ENCODE measurements at places on chromosomes 6 and 20.
A peak's percentile ranks its signal among the peaks of the same experiment; 100 is the strongest.

DNA sequence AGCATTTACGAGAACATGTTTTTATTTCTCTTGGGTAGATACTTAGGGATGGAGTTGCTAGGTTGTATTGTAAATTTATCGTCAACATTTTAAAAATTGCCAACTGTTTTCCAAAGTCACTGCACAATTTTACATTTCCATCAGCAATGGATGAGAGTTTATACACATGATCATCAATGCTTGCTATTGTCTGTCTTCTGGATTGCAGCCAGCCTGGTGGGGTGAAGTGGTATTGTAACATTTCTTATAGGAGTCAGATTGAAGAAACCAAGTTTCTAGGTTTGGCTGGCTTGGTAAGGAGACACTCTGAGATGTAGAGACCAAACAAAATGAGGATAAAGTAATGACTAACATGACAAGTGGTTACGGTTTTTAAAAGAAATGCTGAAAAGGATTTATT, 57.1 kb upstream of the HDDC2 start:
- DNase-seq = no peak

DNA sequence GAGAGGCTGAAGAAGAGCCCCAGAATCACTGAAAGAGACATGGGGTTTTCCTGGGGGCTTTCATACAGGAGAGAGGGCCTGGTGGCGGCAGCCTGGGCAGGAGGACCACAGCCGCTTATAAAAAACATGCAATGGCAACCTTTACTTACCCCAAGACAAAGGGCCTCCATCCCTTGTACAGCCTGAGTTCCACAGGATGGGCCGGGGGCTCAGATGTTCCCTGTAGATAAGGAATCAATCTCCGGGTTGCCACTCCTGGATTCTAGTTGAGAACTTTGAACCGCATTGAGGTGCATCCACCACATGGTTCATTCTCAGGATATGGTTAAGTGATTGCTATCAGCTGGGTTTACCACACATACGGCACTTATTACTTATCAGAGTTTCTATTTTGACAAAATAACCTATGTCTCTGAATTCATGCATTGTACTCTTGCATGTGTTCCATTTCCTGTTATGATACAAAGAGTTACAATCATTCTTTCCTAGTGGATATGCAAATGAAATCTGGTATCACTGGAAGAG, 677.6 kb downstream of the KIF16B start:
- no peak for DNase-seq

DNA sequence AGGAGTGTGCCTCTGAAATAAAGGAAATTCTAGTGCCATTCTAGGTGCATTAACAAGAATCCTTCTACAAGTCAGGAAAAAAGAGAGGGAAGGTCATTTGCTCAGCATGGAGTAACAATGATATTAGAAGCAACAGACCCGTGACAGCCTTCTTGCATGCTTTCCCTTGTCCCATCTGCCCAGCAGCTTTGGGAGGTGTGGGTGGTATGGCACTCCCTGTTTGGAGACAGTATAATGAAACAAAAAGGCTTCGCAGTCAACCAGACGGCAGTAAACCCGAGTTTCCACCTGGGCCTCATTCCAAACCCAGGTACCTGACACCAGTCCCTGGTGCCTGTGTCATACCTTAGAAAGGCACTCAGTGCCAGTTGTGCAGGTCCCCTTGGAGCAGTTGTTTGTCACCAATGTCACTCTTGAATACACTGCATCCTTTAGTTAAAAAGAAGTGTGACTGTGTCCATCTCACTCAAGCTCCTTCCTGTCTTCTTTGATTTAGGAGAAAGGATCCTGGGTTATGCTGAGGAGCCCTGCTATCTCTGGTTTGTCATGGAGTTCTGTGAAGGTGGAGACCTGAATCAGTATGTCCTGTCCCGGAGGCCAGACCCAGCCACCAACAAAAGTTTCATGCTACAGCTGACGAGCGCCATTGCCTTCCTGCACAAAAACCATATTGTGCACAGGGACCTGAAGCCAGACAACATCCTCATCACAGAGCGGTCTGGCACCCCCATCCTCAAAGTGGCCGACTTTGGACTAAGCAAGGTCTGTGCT, 14.7 kb downstream of the STK35 start:
- no peak for DNase-seq

DNA sequence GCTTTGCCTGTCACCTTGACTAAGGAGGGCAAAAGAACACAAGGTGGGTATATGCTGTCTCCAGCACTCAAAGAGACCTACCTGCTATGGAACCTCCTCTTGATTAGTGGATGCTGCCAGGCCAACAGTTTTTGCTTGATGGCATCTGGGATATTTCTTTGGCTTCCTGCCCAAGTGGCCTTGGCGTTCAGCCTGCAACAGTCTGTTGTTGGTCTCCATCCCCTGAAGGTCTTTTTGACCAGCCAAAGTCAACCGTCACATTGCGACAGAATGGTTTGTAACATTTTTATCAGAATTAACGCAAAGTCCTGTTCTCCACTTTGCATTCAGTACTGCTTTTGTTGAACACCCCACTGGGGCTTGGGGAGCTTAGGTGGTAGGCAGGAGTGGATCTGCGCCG, 37.1 kb downstream of the SERPINB1 start:
- DNase-seq = no peak

GRCh38 chr6:99746261-99746895, 139.7 kb downstream of the PRDM13 start:
- DNase-seq = peak; percentile 7

- DNase-seq = no peak
Observed at GRCh38 chr6:85479208-85479607, 29.3 kb downstream of the NT5E start.

DNA sequence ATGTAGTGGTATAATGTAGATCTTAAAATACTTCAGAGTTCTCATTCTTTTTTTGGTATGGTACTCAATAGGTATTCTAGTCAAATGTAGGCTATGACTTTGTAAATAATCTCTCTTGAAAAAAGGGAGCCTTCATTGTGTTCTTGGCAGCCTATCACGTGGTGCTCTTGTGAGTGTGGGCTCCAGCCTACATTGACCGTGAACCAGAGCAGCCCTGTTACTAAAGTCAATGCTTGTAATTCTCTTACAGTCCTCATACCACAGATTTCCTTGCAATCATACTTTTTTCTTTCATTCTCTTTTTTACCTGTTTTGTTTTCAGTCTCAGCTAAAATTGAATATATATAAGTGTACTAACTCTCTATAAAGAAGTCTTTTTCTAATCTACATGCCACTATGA, 31.1 kb downstream of the ARID1B start:
- DNase-seq = no peak

DNA sequence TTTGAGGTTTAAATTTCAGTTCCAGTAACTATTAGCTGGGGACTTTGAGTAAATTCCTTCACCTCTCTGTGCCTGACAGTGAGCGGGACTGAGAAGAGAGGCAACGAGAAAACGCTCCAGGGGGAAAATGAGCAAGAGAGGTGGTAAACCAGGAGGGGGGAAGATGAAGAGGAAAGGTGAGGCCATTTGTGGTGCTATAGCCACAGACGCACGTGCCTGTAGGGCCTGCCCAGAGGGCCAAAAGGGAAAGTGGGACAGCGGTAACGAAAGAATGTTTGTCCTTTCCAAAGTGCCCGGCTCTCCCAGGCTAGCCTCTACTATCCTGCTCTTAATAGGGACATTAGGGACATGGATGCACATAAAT, 99.2 kb downstream of the BMP7 start:
- DNase-seq = no peak

DNA sequence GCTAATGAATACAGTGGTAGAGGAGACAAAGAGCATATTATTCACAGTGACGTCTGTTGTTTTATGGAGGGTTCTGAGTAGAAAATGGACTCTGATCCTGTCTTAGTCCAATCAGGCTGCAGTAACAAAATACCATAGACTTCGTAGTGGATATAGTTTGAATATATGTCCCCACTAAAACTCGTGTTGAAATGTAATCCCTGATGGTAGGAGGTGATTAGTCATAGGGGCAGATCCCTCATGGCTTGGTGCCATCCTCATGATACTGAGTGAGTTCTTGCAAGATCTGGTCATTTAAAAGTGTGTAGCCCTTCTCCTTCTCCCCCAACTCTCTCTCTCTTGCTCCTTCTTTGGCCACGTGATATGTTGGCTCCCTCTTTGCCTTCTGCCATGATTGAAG, 82.5 kb downstream of the CD83 start:
- no peak for DNase-seq

- DNase-seq = no peak
Observed at GRCh38 chr20:56953048-56953586, 313.3 kb downstream of the BMP7 start.
